Stimulated activated CD4-positive, alpha-beta T cell treated with anti-CD3 and anti-CD28 coated beads, Interleukin-1b, Interleukin-23, amount 100 ng/mL, for 1 hour (primary cell): ENCODE measurements at places on chromosomes 4 and X.

DNA sequence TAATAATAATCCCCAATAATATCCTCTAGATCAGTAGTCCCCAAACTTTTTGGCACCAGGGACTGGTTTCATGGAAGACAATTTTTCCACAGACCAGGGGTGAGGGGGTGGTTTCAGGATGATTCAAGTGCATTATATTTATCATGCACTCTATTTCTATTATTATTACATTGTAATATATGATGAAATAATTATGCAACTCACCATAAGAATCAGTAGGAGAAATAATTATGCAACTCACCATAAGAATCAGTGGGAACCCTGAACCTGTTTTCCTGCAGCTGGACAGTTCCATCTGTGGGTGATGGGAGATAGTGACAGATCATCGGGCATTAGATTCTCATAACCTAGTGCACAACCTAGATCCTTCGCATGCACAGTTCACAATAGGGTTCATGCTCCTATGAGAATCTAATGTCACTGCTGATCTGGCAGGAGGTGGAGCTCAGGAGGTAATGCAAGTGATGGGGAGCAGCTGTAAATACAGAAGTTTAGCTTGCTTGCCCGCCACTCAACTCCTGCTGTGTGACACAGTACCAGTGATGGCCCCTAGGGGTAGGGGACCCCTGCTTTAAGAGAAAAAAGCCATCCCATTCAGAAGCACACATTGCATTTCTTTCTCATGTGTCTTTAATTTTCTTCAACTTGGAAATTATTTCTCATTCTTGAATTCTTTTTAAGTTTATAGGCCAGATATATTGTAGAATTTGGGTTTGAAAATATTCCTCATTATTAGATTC is 16.0 kb upstream of the SH3RF1 start:
- no peak for DNase-seq

- no peak for DNase-seq
These were observed 1.4 kb upstream of the ATP8A1 start for GRCh38 chr4:42658261-42658660.

DNA sequence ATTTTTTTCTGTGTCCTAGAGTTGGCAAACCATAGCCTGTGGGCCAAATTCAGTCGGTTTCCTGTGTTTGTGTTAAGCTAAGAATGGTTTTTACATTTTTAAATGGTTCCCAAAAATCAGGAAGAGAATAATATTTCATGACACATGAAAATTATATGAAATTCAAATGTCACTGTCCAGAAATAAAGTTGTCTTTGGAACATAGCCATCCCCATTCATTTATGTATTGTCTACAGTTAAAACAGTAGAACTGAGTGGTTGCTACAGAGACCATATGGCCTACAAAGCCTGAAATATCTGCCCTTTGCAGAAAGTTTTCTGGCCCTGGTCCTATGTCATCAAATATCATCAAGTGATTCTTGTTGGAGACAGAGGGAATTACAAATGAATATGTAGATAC is 15.5 kb downstream of the FRMPD4 start:
- no peak for DNase-seq

DNA sequence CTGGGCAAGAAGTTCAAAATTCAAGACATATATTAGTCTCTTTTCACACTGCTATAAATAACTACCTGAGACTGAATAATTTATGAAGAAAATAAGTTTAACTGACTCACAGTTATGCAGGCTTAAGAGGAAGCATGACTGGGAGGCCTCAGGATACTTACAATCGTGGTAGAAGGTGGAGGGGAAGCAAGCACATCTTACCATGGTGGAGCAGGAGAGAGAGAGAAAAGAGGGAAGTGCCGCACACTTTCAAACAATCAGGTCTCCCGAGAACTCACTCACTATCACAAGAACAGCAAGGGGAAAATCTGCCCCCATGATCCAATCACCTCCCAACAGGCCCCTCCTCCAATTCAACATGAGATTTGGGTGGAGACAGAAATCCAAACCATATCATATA is 273.3 kb upstream of the RASGEF1B start:
- DNase-seq = no peak

- DNase-seq = no peak
These were observed 410.2 kb upstream of the CT83 start for GRCh38 chrX:116872931-116873330.

DNA sequence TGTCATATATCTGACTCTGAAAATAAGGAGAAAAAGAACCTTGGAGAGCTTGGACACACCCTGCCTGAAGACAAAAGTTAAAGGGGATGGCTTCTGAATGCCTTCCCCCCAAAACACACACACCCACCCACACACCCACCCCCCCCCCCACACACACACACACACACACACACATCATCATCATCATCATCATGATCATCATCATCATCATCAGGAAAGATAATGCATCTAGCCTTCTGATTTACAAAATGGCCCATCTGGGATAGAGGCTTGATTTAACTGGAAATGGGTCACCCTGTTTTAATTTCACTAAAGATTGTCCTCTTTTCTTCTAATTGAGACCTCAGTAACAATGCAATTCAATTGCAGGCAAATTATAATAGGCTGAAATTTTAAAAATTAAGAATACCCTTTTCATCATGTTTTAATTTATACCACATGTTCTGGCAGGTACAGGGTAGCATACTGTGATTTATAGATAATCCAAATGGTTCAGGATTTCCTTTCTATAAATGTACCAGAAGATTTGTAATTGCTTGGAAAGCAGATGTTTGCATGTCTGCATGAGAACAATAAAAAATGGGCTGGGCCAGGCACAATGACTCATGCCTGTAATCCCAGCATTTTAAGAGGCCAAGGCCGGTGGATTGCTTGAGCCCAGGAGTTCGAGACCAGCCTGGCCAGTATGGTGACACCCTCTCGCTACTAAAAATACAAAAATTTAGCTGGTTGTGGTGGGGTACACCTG is 56.5 kb downstream of the TRIM2 start:
- no peak for DNase-seq

DNA sequence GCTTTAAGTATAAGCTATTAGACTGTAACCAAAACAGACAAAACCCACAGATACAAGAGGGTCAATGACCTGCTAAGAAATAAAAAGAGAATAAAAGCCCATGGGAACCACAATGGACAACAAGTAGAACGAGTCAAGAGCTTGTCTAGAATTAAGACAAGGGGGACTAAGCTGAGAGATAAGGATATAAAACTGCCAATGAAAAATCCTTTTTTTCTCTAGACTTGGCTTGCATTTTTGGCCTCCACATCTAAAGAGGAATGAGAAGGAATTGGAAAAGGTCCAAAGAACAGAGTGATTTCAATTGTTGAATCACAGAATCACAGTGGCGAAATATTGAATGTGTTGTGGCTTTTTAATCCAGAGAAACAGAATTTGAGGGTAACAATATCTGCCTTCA is 135.7 kb downstream of the QDPR start:
- no peak for DNase-seq

DNA sequence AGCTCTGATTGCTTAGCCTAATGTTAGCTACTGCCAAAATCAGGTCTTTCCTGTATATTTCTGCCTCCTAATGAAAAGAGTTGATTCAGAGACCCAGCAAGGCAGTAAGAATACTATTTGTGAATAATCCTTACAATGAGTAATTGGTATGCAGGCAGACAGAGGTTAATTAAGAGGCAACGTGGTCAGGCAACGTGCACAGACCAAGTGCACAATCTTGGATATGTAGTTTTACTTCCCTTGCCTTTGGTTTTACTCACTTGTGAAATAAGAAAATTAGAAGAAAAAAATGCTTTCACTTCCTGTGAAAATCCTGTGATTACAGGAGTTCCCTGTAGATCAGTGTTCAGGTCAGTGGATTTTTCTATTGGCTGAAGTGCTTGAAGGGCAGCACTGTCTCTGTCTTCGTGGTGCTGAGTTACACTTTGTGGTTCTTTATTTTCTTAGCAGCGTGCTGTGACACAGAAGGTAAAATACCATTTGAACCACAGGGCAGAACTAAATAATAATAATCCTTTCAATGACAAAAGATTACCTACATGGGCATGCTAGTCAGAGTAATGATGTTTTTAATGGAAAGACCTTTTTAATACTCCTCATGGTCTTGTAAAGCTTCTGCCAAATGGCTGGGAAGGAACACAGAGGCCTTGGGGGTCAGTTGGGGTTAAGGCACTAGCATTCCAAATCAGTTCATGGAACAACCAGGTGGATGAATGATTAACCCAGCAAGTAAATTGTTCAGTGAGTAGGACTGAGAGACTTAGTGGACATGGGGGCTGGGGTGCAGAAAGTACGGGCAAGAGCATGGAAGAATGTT is 430.9 kb downstream of the MAPK10 start:
- no peak for DNase-seq

DNA sequence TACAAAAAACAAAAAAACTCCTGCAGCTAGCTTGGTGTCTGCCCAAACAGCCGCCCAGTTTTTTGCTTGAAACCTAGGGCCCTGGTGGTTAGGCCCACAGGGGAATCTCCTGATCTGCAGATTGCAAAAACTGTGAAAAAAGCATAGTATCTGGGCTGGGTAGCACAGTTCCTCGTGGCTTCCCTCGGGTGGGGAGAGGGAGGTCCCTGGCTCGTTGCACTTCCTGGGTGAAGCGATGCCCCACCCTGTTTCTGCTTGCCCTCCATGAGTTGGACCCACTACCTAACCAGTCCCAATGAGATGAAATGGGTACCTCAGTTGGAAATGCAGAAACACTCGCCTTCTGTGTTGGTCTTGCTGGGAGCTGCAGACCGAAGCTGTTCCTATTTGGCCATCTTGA is 18.6 kb upstream of the BRWD3 start:
- DNase-seq = no peak

- no peak for DNase-seq
These were observed 57.5 kb downstream of the FAM13A start for GRCh38 chr4:88999392-88999930.

DNA sequence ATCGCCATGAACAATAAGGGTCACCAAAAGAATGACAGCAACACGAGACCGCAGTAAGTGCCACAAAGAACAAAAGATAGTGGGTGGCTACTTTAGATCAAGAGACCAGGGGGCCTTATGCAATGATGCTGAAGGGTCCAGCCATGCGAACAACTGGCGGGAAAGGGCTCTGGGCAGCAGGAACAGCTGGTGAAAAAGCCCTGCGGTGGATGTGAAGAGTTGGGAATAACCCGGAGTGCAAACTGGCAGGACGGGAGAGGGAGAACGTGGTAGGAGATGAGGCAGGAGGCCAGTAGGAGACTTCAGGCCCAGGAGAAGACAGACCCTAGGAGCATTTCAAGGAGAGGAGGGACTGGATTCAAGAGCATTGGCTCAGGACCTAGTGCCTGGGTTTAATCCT is 120.2 kb downstream of the AFAP1 start:
- DNase-seq = no peak

GRCh38 chrX:49247916-49248811 is 12.9 kb downstream of the CCDC22 start:
- DNase-seq = no peak

DNA sequence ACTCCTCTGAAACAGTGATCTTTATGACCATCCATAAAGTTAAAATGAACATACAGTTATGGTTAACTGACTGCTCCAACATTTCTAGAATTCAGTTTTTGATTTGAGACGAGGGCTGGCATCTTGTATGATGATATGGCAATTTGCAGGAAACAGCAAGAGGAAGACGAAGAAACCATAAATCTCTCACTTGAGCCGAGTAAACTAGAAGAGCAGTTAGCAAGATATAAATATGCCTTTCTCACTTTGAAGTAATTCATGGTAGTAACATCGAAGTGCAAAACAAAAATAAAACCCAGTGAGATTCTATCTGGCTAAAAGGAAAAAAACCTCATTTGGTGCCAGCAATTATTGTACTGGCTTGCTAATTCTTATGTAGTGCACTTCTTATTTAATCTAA is 139.0 kb upstream of the SPRY1 start:
- DNase-seq = no peak

DNA sequence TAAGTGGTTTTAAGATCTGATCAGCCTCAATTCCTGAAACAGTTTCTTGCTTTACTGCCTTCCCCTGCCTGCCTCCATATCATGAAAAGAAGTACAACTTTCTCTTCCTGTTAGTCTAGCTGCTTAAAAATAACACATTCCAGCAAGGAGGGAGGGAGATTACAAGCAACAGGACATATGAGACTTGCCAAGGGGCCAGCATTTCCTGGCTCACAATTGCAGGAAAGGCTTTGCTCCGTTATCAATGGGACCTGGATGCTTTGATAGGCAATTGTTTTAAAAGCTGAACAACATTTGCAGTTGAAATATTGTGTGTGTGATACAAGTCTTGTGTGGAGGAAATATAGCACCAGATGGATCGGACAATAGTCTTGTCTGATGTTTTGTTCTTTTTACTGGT is 425.0 kb downstream of the FAT4 start:
- DNase-seq = no peak

GRCh38 chr4:87525636-87526295 is 3.4 kb downstream of the SPARCL1 start:
- DNase-seq = no peak

DNA sequence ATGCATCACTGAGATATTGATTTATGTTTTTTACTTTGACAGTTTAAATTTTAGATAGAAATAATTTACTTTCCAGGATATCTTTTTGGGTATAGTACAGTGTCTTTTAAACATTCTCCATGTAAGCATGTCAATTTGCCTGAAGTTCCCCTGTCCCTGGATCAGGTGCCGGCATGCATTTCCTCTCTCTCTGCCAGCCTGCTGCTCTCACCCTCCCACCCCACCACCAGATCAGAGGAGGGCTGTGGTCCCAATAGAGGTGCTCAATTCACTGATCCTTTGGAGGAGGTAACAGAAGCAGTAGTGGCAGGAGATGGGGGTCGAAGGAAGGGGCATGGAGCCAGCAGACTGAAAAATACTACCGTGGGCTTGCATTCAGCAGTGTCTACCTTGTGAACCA is 28.3 kb upstream of the DSPP start:
- DNase-seq = no peak

DNA sequence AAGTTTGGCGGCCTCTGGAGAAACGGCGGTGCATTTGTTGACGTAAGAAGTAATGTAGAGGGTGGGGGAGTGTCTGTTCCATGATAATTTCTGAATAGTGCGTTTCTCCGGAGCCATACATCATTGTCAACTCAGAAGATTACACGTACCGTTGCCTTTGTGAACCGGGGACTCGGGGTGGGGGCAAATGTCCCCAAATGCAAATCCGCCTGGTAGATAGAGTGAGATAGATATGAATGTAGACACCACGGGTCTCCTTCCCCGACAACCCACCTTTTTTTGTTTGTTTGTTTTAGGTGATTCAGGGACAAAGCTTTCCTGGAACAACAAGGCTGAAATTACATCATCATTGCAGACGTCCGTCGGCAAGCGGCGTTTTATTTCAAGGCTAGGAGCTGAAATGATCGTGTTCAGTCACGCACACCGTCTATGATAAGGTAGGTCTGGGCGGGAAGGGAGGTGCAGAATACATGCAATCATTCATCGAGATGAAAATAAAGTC is 96.0 kb upstream of the PPP2R3B start:
- DNase-seq = no peak
